ENCODE measurements at places on chromosomes 2 and 18.

GRCh38 chr2:163302141-163302540 is 433.7 kb downstream of the FIGN start:
- DNase-seq: no peak

GRCh38 chr18:6593142-6593885 is 136.2 kb upstream of the ARHGAP28 start:
- DNase-seq: no peak

GRCh38 chr18:73274812-73275621 is 407.2 kb upstream of the NETO1 start:
- no peak for DNase-seq

GRCh38 chr2:241762933-241763369 is 13.7 kb upstream of the GAL3ST2 start:
- peak; percentile 28 for DNase-seq

DNA sequence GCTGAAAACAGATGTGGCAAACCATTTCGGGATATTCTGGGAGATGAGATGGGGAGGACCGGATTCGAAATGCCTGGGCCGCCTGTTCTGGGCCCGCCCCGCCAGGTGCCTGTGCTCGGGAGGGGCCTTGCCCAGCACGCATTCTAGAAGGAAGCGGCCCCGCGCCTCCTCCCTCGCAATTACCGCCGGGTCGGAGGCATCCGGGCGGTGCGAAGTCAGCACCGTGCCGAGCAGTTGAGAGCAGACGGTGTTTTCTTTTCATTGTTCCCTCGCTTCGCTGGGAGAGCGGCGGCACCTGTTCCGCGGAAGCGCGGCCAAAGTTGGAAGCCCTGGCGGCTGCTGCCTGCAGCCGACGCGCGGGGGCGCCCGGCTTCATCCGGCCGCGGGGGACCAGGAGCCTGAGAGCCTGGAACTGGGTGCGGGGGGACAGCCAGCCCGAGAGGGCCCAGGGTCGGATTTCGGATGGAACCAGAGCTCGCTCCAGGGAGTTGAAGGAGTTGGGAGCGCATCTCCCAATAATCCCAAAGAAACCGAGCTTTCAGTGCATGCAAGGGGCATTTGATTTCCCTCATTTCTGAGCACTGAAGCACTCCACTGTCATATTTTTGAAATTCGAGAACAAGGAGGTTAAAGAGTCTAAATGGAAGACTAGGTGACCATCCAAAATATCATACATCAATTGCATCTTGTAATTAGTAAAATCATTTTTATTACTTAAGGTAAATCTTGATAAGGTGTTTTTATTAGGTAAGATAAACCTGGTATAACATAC is 241.8 kb upstream of the RAB12 start:
- DNase-seq: peak; percentile 8

GRCh38 chr2:214076527-214076926 is 334.3 kb upstream of the VWC2L start:
- DNase-seq: no peak

DNA sequence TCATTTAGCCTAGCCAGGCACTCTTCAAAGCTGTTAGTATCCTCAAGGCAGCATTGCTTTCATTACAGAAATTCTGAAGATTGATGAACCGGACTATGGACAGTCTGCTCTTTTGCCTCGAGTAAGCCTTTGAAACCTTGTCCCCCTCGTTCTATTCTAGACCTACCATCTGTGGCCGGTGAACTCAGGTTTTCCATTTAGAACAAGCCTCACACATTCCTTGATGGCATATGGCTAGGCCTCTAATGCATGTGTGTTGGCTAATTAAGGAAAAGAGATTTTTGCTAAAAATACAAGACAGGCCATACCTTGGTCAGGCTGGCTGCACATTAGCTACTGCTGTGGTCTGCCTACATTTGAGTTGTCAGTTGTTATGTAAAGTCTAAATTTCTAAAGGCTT is 111.8 kb downstream of the CERS6 start:
- no peak for DNase-seq

DNA sequence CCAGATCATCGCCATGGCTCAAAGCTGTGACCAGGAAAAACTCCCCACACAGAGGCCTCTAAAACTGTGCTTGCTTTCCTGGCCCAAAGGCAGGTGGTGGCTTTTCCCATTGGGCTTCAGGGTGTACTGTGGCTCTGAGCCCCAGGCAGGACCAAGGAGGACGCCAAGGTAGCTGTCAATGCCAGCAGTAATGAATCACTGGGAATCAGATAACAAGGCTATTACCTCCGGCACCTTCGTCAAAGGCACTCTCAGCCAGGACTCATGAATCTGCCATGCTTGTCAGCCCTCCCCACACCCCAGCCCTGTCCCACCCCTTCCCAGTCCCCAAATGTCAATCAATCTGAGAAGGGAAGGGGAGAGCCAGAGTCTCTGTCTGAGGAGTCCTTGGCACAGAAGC is 27.9 kb upstream of the EN1 start:
- no peak for DNase-seq

DNA sequence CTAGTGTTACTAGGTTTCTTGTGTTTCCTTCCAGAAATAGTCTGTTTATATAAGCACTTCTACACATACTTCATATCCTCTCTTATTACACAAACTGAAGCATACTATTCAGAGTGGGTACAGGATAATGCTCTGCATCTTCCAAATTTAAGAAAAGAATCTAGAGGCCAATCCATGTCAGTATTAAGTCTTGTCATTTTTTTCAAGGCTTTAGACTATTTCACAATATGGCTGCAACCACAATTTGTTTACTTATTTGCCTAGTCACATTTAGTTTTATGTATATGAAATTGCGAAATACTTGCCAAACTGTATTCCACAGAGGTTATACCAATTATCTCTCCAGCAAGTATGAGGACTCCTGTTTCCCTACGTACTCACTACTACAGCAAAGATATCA is 27.9 kb downstream of the IWS1 start:
- DNase-seq: no peak

DNA sequence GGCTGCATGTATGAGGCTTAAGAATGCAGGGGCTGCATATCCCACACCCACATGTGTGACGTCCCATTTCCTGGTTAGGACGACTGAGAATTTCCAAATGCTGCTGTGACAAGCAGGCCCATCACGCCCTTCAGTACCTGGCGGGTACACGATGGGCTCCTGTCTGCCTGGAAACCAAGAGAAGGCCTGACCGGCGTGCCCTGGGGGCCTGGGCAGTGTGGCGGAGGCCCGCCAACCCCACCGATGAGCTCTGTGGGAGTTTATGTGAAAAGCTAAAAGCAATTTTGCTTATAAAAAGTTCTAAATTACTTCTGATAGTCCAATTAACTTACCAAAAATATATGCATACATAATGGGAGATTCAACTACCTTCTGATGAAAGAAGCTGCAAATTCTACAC is 837.3 kb downstream of the GALR1 start:
- DNase-seq: no peak

- DNase-seq: peak; percentile 8
Observed at GRCh38 chr18:36688020-36688965, 140.5 kb downstream of the TPGS2 start.

DNA sequence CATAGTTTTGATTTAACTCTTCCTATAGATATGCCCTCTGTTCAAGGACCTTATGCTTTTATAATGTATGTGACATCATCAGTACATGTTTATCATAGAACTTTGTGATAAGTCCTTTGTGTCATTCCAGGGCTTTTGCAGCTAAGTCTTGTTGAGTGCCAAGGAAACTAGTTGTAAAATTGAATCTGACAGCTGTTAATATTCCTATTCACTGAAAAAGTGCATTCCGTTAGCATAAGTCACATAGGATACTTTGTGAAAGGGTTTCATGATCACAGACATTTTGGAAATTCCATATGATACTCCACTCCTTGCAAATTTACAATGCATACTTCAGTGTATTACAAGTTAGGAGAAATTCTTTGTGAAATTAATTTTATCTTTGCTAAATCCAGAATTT is 503.4 kb downstream of the CCDC85A start:
- DNase-seq: no peak

DNA sequence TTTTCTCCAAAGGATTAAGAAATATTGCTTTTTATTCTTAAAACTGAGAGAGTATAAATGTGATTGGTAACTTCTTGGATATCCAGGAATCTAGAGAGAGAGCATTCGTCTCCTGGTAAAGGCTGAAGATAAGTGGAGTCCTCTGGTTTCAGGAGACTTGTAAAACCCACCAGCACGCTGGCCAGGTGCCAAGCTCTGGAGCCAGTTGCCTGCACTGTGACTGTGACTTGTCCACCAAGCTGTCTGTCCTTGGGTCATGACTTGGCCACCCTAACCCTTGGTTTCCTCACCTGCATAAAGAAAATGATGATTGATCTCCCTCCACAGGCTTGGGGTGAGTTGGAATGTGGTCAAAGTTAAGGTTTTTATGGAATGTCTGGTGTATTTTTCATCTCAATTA is 185.4 kb upstream of the NCKAP5 start:
- no peak for DNase-seq

DNA sequence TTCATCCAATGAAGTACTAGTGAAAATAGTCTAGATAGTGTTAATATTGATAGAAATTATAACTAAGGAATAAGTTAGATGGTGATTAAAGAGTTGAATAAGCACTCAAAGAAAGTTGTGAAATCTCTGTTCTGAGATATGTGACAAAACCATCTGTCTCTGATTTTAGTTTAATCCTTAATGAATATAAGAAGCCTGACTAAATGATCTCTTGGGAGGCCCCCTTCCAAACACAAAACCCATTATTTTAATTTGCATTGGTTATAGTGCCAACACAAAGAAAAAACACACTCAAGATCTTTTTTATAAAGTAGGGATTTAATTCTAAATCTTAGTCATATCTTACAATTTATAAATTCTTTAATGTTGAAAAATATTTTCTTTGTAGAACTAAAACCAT is 34.0 kb downstream of the SCN2A start:
- DNase-seq: no peak

DNA sequence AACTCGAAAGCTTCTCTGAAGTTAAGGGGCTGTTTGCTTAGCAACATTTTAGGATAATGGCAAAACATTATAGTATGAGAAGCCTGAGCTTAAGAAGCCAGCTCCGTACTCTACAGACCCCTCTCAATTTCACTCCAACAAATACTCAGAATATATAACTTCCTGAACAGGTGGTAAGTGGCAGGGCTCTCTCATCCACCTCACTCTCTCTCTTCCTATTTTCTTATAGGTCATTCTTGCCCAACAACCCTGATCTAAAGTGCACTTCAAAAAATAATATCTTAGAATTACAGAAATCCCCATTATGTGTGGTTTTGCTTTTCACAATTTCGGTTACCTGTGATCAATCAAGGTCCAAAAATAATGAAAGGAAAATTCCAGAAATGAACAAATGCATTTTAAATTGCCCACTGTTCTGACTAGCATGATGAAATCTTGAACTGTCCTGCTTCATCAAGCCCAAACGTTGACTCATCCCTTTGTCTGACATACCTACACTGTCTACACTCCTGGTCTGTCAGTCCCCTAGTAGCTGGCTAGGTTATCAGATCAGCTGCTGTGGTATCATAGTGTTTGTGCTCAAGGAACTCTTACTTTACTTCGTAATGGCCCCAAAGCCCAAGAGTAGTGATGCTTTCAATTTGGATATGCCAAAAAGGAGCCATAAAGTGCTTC is 122.8 kb upstream of the COL5A2 start:
- no peak for DNase-seq

DNA sequence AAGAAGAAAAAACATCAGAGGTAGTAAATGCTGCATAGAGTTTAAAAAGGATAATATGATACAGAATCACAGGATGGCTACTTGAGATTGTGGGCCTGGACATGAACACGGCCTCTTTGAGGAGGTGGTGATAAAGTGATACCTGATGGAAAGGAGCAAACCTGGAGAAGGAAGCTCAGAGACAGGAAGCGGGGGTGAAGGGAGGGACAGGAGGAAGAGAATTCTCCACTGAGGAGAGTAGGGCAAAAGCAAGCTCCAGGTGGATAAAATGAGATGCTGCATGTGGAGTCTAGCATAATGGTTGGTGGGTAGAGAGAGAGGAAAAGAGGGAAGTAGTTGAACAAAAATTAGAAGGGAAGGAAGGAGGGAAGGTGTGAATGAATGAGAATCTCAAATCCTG is 77.0 kb upstream of the GALNT3 start:
- no peak for DNase-seq

All from stimulated activated CD4-positive, alpha-beta T cell treated with anti-CD3 and anti-CD28 coated beads, TNF-alpha, amount 100 ng/mL, for 1 hour (primary cell).